ENCODE measurements at places on chromosomes 3 and 15.

DNA sequence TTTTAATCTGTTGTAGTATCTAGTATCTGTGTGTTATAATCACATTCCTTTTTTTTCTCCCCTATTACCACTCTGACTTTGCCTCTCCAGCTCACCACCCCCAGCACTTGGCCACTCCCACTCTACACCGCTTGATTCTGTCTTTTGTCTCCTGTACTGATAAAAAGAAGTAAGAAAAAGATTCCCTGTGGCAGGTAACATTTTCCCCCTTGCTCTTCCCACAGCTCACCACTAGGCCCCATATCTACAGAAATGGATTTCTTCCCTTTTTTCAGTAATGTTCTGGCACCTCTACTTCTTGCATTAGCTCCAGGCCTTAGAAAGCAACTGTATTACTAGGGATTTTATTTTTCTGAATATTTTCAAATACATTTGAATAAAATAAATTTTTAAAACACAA, 25.6 kb downstream of the KCNH8 start:
- DNase-seq: no peak

DNA sequence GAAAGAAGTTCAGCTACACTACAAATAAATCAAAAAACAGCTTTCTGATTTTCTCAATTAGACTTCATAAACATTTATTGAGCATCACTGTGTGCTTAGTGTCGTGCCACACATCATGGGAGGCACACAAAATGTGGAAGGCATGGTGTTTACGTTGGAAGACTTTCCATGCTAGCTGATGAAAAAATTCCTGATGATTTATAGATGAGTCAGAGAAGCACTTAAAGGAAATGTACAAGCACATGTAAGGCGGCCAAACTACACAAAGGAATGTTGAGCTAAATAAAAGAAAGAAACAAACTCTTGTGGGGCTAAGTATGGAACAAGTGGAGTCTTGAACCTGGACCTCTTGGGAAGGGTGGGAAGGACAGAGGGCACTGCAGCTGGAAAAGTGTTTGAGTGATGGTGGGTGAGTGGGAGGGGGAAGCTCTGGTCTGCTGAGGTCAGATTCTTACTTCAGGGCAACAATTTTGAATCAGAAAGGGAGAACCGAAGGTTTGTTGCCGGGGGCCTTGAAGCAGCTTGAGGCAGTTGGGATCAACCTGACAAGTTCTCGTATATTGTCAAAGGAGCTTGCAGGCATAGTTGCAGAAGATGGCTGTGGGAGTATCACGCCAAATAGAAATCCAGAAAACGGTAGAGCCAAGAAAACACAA, 66.9 kb downstream of the FOXB1 start:
- peak; percentile 0 for DNase-seq

DNA sequence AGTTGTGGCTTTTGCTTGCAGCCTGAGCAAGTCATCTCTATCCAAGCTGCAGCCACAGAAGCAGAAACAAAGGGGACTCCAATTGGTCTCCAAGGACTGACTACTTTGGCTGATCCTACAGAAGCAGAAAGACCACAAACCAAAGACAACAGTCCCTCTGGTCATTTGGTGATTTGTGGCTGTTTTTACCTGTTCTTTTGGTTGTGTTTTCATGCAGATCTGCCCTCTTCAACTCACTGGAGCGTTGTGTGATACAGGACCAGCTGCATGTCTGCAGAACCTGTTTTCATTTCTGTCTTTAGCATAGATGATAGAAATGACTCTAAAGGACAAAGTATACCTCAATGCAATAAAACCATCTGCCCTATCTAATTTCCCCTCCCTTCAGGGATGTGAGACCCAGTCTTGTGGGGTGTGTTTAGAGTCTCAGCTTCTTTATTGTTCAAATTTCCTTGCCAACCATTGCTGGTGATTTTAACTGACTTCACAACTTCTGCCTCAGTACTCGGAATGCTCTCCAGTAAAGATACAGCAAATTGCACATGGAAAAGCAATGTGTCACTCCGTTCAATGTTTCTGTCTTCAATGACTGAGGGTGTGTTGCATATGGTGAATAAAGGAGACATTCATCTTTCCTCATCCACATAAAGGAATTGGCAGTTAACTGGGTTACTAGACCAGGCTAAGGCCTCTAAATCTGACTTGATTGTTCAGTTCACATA, 48.9 kb upstream of the SLC7A14 start:
- DNase-seq: no peak

DNA sequence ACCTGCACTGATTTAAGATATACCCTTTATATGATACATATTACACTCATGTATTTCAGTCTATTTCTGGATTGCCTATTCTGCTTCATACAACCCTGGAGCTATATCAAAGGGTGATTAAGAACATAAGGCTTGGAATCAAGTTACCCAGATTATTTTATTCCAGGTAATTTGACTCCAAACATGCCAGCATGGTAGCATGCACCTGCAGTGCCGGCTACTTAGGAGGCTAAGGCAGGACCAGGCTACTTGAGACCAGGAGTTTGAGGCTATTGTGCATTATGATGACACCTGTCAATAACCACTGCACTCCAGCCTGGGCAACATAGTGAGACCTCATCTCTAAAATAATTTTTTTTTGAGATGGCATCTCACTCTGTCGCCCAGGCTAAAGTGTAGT, 50.4 kb upstream of the NEO1 start:
- no peak for DNase-seq

- no peak for DNase-seq
Measured at GRCh38 chr3:196947136-196947859, 5.0 kb upstream of the NCBP2 start.

- DNase-seq: no peak
Measured at GRCh38 chr3:42800251-42800650, 4.0 kb downstream of the HIGD1A start.

DNA sequence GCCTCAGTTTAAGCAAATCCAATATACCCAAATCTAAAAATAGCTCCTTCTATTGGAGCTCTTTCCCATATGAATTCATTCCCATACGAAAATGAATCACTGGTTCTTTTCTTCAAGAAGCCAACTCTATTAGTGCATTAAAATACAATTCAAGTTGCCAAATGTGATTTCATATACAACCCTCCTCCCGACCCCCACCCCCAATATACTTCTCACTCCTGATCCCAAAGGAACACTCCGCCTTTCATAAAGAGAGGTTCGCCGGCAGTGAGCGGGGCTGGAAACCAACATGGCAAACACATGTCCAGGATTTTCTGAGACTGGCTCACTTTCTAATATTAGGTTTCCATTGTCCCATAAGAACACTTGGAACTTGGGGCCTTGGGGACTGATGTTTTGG, 48.5 kb downstream of the MAGEF1 start:
- DNase-seq: no peak

DNA sequence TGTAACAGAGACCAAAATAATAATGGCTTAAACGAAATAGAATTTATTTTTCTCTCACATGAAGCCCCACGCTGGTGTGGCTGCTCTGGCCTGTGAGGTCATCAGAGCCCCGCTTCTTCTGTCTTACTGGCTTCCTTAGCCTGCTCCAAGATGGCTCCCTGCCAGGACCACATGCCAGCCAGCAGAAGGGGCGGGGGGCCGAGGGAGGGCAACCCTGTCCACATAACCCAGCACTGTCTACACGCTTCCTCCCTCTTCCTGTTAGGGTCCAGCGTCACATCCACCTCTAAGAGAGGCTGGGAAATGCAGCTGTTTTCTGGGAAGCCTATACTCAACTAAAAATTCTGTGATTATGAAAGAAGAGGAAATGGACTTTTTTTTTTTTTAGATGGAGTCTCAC, 107.9 kb upstream of the DLG1 start:
- DNase-seq: no peak

- no peak for DNase-seq
Measured at GRCh38 chr3:129046037-129046731, 14.4 kb upstream of the GP9 start.

DNA sequence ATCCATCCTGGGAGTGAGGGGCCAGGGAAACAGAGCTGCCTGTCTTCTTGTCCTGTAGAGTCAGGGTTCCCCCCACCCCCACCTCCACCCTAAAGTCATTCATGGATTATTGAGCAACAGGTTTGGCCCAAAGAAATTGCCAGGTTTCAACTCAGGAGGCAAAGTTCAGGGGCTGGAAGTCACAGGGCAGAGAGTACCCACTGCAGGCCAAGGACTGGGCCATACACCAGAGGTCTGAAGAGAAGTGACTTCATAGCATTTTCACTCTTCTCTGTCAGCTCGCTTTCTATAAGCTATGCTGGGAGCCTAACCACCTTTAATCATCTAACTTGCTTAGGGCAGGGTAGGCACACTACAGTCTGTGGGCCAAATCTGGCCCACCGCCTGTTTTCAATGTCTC, 50.1 kb downstream of the STARD5 start:
- no peak for DNase-seq

DNA sequence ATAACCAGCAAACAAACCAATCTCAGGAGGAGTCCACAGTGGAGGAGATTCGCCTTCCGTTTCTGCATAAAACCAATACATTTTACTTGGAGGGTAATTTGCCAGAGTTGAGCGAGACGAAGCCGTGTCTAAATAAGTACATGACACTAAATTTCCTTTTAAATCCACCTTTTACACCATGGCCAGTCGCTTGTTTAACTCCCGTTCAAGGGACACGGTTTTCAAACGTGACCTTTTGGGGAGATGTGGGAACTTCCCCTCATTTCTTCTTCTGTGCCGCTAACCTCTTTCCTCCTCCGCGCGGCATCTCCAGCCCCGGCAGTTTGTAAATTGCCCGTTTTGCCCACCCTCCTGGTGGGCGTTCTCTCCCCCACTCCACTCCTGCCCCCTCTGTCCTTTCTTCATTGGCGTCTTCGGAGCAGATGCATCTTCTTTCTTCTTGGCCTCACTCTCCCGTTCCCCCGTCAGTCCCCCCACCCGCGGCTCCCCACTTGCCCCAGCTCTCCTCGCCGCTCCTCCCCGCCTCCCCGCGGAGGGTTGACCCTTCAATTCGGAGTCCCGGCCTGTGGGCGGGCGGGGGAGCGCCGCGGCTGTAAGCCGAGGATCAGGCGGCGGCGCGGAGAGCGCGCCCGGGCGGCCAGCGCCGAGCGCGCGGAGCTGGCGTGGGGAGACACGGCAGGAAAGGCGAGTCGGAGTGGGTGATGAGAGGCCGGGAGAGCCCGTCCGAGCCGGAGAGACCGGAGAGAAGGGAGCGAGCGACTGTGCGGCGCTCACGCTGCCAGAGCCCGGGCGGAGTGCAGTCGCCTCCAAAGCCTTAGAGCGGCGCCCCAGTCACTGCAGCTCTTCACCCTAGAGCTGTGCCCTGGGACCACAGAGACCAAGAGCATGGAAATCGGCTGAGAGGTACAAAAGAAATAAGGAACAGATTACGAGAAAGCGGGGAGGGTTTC, at the start of gene NLGN1:
Gene NLGN1 (plus strand): TSS at position 584 of the 950 bp plus-strand sequence.
- peak; percentile 78 for DNase-seq

DNA sequence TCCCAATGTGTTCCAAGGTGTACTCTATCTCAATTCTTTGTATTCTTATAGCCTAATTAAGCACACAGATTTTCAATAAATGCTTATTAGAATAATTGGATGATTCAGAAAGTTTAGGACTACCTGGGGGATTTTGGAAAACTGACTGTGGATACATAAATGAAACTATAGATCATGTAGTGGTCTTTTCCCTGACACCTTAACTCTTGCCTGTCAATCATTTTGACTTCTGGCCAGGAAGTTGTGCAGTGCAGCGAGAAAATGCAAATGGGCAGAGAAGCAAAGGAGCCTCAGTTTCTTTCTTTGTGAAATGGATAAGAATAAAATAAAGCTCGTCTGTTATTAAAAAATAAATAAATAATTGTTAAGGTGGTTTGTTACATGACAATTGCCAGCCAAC, 47.4 kb upstream of the DCLK3 start:
- no peak for DNase-seq

- DNase-seq: peak; percentile 5
Measured at GRCh38 chr3:150449169-150449721, 41.1 kb downstream of the TSC22D2 start.

GRCh38 chr15:32994810-32995424, 199.6 kb downstream of the FMN1 start:
- DNase-seq: peak; percentile 41

DNA sequence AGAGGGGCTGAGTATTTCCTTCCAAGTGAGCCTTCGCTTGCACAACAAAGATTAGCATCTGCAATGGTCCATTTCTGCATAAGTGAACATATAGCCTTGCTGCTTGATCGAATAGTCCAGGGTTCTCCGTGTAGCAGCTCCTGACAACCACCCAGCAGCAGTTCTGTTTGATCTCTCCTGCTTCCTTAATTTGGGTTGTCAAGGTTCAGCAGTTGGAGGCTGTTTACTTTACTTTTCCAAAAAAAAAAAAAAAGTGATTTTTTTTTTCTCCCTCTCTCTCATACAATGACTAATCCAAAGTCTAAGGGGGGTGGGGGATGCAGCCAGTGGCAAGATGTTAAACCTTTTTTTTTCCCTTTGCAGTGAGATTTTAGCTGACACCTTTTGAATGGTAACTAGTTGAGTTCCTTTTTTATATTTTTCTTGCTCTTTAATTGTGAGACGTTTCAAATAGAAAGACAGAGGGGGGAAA, 3.6 kb downstream of the FOXP1 start:
- peak; percentile 59 for DNase-seq

GRCh38 chr3:188351648-188352047, 197.7 kb downstream of the LPP start:
- no peak for DNase-seq

DNA sequence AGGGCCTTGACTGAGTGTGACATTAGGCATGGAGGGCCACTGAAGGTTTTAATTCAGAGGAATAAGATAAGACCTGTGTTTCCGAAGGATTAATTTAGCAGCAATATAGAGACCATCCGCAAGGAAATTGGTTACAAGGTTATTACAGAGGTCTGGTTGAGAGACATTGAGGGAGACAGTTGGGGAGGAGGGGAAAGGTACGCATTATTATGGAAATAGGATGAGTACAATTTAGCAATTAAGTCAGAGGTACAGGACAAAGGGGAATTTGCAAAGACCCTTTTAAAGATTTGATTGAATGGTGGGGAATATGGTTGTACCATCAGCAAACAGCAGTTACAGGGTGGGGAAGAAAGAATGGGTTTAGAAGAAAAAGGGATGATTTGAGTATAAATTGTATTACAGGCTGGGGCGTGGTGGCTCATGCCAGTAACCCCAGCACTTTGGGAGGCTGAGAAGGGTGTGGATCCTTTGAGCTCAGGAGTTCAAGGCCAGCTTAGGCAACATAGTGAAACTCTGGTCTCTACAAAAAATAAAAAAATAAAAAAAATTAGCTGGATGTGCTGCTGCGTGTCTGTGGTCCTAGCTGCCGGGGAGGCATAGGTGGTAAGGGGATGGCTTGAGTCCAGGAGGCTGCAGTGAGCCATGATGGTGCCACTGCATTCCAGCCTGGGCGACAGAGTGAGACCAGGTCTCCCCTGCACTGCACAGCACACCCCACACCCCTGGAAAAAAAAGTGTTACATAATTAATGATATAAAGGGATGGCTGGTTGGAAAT, 11.3 kb downstream of the ARL8B start:
- peak; percentile 13 for DNase-seq

- DNase-seq: no peak
Measured at GRCh38 chr3:59422312-59422711, 372.5 kb upstream of the CFAP20DC start.

DNA sequence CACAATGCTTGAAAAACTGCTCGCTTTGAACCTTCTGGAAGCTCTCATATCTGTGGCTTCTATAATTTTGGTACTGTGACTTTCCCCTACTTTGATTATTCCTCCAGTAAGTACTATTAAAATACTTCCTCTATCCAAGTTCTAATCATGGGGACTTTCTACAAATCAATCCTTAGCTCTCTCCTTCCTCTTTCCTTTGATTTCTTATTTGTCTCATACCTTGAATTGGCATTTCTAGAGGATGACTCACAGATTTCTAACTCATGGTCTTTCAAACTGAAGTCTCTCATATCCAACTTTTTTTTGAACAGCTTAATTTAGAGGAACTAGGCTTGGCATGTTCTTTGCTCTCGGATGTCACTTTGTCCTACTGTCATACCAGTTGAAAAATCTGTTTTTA, 241.8 kb downstream of the TBC1D5 start:
- peak; percentile 35 for DNase-seq
